ENCODE measurements at places on chromosomes 5 and 9.

GRCh38 chr5:171888051-171888481 lies 102.4 kb downstream of the SMIM23 start:
- no peak for DNase-seq

- DNase-seq: no peak
These were observed 182.3 kb downstream of the SPATA31D1 start for GRCh38 chr9:82170866-82171265.

DNA sequence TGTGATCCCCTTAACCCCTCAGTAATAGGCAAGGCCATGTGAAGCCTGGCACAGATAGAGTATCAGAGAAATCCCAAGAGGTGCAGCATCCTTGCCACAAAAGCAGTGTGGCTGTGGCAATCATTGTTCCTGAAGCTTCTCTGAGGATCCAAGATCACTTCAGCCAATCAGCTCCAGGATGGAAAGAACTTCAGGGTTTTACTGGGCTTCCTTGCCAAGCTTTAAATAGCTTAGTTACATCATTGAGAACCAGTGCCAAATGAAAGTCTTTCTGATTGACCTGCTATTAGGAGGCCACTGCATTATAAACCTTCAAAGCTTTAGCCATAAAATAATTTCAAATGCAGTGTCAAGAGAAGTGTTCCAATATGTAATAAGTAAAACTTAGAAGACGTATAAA lies 430.6 kb downstream of the PIK3R1 start:
- DNase-seq: no peak

- DNase-seq: no peak
These were observed 165.0 kb upstream of the HMHB1 start for GRCh38 chr5:143646961-143647360.

- DNase-seq: no peak
These were observed 33.2 kb upstream of the GOLPH3 start for GRCh38 chr5:32207355-32207634.

DNA sequence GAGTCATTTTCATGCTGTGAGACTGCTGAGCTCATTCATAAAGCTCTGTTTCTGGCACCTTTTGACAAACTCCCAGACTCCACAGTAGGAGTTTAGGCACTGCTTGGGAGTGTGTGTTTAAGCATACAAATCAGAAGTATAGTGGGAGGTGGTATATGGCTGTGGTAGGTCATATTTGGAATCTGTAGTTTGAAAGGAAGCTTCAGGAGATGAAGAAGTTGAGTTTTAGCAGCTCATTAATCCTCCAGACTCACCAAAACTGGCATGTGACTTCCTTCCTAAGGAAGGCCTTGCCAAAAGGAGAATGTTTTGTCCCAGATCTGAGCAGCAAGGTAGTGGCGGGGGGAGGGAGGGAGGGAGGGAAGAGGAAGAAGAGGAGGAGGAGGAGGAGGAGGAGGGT lies 52.8 kb downstream of the SAXO1 start:
- DNase-seq: no peak
